BJ (cell line): ENCODE measurements at places on chromosomes 12 and 14.

DNA sequence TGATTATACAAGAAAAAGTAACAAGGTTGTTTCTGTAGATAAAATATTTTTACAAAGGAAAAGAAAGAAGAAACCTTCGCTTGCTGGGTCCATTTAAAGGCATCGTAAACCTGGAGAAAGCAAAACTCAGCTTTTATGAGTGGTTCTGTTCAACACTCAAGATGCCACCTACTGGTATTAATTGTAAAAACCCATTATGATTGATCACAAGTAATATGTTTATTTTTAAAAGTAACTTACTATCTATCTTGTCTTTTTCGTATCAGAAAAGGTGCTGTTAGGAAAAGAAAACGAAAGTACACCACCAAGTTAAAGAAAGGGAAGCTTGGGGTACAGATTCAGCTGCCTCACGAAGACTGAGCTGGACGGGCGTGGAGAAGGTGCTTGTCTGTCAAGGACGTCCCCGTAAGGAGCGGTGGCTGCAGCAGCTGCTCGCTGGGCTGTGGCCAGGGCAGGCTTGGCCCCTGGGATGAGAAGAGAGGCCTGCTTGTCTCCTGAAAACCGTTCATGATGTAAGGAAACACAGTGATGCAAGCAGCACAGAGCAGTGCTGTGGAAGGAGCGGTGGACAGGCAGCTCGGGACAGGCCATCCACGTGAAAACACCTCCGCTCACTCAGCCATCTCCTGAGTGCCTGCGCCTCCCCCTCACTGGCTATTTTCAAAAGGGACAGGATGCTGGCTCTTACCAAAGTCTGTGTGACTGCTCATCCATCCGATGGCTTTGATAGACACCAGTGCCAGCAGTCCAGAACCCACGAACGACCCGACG lies 25.0 kb downstream of the SLC15A4 start:
- no peak for DNase-seq

DNA sequence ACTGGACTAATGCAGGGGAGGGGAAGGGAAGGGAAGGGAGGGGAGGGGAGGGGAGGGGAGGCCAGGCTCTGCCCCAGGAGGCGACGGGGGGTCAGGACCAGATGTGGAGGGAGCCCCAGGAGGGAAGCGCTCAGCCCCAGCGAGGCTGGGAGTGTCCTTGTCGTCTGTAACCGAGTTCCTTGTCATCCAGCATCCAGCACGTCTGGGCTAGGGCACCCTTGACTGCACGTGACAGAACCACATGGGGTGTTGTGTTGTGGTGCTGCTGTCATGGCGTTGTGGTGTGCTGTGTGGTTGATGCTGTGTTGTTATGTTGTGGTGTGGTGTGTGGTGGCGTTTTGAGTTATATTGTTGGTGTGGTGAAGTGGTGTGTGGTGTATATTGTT lies 28.4 kb upstream of the SFSWAP start:
- DNase-seq, result no peak

- DNase-seq, result no peak
These were observed 310.9 kb upstream of the DIO3 start for GRCh38 chr14:101250336-101250947.

GRCh38 chr12:111757361-111758119 lies 9.2 kb upstream of the ALDH2 start:
- no peak for DNase-seq

- DNase-seq, result no peak
These were observed 653 bp downstream of the PA2G4 start for GRCh38 chr12:56104815-56105608.

DNA sequence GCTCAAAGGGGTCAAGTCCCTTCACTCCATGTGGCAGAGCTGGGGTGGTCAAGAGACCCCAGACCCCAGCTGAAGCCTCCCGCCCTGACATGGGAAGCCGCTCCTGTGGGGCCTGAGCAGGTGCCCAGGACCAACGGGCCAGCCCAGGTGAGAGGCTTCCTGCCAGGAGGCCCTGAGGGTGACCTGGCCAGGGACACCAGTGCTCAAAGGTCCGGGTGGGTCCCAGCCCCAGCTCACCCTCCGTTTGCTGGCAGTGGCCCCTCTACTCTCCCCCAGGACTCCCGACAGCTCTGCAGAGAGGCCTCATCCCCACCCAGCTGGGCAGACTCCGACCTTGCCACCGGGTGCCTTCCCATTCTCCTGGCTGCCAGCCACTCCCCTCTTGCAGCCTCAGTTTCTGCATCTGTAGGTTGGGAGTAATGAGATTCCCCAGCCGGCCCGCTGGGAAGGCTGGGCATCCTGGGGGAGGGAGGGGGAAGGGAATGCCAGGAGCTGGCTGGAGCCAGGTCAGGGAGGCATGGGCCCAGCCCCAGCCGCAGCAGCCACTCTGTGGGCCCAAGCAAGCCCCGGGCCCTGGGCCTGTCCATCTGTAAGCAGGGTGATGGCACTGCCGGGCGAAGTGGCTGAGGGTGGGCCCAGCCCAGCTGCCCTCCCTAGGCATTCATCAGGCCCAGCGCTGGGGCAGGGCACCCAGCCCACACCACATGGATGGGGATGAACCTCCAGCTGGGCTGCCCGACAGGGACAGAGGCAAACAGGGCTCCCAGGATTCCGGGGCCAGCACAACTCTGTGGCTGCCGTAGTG lies 10.3 kb upstream of the INF2 start:
- no peak for DNase-seq

- DNase-seq, result no peak
These were observed 91.7 kb downstream of the ZFP36L1 start for GRCh38 chr14:68701001-68701741.

DNA sequence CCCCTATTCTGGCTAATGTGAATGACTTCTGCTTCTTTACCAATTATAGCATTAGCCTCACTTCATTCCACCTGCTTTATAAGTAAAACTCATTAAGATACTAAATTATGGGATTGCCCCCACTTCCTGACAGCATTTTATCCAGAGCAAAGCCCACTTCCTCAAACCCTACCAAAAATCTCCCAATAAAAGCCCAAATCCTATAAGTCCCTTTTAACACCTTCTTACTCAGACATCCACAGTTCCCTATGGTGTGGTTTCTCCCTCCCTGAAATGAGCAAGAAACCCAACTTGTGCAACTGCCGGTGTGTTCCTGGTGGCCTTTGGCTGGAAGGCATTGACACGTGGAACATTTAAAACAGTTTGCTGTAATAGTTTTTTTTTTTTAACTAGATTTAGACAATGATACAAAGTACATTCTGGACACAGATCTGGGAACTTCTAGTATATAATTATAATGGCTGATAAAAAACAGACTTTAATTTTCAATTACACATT lies 53.1 kb downstream of the BRMS1L start:
- DNase-seq, result peak; percentile 21

DNA sequence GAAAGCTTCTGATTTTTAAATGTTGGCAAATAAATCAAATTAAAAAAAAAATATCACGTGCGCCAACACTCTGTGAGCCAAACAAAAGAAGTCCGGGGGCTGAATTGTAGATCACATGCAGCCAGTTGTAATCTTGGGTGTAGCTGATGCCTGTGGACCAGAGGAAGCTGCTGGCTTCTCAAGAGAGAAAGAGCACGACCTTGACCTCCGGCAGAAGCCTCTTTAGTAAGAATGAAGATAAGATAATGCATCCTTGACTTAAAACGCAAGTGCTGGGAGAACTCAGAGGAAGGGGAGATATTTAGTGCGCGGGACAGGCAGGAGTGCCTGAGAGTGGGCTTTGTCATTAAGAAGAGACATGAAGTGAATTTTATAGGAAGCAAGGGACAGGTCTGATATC lies 162.8 kb upstream of the TBX3 start:
- no peak for DNase-seq

DNA sequence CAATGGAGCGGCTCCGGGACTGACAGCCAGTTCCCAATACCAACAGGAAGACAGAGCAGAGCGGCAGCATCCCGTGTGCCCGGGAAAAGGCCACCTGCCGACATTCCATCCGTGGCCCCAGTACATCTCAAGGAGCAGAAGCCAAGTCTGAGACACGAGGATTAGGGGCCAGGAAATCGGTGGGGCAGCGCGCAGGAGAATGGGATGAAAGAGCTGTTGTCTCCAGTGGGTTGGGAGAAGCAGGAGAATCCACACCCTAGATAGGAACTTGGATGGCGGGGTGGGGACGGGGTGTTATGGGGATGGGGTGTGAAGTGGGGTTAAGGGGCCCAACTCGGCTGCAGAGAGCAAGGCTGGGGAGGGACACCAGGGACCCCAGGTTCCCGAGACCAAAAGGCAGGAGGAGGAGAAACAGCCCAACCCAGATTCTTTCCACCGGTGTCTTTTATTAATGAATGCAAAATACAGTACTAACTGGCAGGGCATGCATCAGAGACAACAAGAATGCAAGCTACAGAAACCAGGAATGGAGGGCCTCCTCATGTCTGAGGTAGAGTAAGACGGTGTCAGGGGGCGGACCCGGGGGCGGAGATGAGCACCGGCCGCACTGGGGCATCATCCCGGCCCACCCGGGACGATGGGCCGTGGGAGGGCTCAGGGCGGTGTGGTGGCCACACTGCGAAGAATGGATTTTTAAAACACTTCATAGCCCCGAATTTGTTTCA lies 50.3 kb downstream of the BEGAIN start:
- DNase-seq, result no peak

DNA sequence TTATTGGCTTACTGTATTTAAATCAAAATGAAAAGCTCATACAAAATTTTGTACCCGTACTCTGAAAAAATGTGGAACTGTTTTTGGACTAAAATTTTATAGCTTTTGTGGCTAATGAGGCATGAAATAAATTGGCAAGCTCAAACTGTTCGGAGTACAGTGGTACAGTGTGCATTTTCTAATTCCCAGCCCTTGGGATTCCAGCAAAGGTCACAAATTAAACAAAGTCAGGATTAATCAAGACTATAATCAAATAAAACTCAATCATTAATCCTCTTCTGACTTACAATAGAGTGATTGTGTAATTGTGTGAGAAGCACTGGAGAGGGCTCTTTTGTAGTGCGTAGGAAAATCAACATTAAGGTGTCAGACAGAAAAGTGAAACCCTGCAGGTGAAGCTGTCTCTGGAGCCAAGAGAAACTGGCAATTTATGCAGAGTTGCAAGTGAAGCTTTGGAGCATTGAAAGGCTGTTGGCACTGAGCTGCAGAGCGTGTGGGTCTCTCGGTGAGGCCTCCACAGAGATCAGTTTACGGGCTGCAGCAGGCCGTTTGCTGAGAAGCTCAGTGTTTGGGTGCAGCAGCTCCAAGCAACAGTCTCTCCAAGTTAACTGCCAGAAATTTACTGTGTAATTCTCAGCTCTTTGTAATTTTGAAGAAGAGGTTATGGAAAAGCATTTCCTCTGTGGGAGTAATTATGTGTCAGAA lies 275.9 kb downstream of the FBXL14 start:
- DNase-seq, result peak; percentile 29

- no peak for DNase-seq
These were observed 27.0 kb downstream of the RHOF start for GRCh38 chr12:121766290-121767039.

GRCh38 chr14:24463017-24463883 lies 20.7 kb upstream of the SDR39U1 start:
- no peak for DNase-seq

DNA sequence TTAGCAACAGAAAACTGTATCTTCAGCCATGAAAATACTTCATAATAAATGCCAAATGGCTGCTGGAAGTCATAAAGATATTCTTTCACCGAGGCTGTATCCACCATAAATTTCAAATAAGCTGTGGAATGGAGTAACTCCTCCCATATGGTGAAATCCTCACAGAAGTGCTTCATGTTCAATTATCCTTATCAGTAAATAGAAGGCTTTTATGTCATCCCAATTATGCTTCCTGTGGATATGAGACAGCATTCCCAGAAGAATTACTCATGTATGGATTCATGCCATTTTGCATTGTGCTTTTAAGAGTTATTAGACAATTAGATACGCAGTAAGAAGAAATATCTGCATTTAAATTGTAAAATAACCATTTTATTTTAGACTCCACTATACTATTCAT lies 99.0 kb downstream of the RTN1 start:
- DNase-seq, result no peak

- peak; percentile 16 for DNase-seq
These were observed 40.7 kb downstream of the STK38L start for GRCh38 chr12:27284751-27285150.

DNA sequence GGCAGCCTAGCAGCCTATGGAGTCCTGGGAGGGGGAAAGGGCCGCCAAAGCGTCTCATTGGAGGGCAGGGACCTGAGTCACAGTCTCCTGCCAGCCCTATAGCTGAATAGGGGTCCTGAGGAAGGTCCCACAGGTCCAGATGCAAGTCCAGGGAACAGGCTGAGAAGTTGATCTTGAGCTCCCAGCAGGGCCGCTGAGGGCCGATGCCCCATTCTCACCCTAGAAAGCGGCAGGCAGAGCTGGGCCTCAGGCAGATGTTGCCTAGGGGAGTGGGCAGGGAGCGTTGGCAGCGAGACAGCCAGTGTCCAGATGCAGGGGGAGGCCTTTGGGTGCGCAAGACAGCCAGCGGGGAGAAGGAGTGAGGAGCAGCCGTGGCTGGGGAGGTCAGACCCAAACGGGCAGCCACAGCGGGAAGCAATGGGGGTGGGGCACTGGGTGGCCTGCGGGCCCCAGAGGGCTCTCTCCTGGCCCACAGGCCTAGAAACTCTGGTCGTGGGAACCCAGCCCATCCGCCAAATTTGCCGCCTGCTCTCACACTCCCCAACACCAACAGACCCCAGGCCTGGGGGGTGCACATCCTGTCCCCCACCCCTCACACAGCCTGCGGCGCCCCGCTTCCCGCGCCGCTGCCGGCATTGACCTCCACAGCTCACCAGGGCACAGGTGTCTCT lies 1.1 kb downstream of the HDAC7 start:
- DNase-seq, result no peak

- no peak for DNase-seq
These were observed 113.8 kb downstream of the LRRK2 start for GRCh38 chr12:40338621-40339020.

- no peak for DNase-seq
These were observed 75.6 kb downstream of the GRIN2B start for GRCh38 chr12:13905794-13906193.

DNA sequence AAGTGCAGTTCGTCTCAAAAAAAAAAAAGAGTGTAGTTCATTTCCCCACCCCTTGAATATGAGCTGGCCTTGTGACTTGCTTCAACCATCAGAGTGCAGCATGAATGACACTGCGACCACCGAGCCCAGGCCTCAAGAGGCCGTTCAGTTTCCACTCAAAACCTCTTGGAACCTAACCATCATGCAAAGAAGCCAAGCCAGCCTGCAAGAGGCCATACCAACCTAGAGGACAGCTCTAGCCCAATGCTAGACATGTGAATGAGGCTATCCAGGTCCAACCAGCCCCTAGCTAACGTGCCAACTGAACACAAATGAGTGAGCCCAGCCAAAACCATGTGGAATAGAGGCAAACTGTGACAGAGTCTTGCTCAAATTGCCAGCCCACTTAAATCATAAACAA lies 29.7 kb downstream of the R3HDM2 start:
- DNase-seq, result no peak

GRCh38 chr14:92426237-92426636 lies 87.3 kb upstream of the RIN3 start:
- DNase-seq, result no peak
